ENCODE measurements at places on chromosomes 4 and X.

- no peak for DNase-seq
Observed at GRCh38 chr4:24809815-24810405, 14.5 kb downstream of the SOD3 start.

DNA sequence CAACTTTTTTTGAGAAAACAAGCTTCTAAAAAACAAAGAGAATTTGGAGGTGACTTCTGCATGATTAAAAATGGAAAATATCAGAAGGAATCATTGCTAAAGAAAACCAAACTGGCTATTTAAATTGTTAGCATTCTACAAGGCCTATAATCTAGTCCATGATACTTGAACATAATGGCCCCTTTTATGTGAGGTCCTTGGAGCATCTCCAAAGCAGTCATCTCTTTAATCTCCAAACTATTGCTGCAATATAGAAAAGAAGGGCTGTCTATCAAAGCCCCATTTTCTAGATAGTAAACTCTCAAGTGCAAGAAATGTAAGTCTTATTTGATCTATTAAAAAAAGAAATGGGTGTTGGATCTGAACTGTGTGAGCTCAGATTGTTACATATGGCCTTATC, 615.1 kb downstream of the CENPC start:
- DNase-seq = no peak

DNA sequence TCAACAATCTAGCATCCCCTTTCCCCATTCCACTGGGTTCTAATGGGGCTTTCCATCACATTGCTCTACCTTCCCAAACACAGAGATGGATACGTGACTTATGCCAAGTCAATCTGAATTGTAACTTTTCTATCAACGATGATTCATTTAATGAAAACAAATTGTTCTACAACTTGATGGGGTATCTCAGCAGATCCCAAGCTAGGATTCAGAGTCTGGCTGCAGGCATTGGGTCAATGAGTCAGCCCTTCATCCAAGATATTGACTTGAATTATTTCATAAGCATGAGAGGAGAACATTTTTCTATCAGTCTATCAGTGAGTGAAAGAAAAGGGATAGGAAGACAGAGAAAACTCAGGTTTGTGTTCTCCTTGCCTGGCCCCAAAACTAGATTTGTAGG, 15.0 kb upstream of the HPGDS start:
- no peak for DNase-seq

- no peak for DNase-seq
Observed at GRCh38 chrX:153371256-153371655, 29.9 kb downstream of the PNMA6E start.

GRCh38 chr4:174561560-174561959, 39.3 kb upstream of the HPGD start:
- DNase-seq = no peak

Data from activated CD4-positive, alpha-beta T cell treated with anti-CD3 and anti-CD28 coated beads, Interleukin-2, amount 50 U/mL, for 4 hours (primary cell).